ENCODE measurements at places on chromosomes 16 and 17.

GRCh38 chr17:49249292-49249794, 18.8 kb upstream of the PHOSPHO1 start:
- DNase-seq = no peak

DNA sequence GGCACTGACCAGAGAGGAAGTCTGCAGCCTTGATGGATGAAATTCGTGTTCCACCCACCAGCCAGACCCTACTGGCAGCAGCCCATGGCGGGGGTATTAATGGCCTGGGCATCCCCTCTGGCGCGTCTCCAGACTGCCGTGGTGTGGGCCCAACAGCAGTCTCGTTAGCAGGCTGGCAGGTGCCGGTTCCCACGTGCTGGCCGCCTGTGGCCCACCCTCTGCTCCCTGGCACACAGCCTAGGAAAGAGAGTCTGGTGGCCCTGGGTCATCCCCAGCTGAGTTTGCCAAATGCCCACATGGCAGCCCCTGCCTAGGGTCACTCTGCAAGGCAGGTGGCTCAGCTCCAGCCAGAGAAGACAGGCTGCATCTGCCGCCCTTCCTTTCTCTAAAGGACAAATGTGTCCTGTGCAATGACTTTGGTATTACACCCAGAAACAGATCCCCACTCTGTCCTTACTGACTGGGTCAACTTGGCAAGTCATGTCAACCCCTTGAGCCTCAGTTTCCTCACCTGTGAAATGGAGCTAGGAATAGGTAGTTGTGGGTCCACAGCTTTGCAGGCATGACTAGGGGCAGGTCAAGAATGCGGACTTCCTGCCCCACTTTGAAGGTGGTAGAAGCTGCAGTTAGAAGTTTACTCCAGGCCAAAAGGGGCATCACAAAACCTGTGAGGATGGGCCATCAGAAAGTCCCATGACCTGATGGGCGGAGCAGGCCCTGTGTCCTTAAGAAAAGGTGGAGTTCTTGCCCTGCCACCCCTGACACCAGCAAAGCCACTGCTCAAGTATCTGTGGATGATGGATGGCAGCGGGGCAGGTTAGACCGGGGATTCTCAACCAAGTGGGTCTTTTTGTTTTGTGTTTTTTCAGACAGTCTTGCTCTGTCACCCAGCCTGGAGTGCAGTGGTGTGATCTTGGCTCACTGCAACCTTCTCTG, 76.6 kb downstream of the ABCC6 start:
- DNase-seq = no peak

DNA sequence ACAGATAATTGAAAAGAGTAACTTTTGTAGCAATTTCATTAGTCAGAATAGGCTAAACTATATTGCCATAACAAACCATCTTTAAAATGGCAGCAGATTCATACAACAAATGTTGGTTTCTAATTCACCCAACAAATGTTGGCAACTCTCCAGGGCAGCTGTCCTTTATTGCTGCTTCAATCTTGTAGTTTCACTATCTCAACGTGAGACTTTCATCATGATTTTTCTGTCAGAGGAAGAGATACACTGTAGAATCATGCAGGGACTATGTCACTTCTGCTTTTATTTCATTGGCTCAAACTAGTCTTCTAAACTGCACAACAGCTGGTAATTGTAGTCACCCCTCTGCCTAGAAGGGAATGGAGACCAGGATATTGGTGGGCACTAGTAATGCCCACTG, 174.2 kb downstream of the TANC2 start:
- DNase-seq = no peak

GRCh38 chr16:88329726-88330700, 52.7 kb upstream of the ZNF469 start:
- no peak for DNase-seq

DNA sequence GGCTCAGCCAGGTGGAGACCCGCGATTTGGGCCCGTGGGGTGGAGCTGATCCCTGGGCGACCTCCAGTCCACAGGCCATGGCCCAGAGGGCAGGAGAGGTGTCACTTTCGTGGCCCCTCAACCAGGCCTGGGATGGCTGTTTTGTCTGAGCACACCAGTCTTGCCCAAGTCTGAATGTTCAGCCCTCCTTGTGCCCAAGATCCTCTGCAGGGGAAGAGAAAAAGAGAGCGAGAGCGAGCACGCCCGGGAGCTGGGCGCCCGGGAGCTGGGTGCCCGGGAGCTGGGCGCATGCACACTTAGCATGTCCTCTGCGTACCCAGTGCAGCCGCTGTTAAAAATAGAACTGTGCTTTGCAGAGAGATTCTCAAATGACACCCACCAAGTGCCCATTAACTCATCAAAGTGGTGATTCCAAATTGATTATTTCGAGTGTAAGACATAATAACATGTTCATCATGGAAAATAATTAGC, 403.3 kb upstream of the TNRC6C start:
- DNase-seq = no peak

GRCh38 chr16:74321356-74321755, 24.7 kb downstream of the PSMD7 start:
- no peak for DNase-seq

DNA sequence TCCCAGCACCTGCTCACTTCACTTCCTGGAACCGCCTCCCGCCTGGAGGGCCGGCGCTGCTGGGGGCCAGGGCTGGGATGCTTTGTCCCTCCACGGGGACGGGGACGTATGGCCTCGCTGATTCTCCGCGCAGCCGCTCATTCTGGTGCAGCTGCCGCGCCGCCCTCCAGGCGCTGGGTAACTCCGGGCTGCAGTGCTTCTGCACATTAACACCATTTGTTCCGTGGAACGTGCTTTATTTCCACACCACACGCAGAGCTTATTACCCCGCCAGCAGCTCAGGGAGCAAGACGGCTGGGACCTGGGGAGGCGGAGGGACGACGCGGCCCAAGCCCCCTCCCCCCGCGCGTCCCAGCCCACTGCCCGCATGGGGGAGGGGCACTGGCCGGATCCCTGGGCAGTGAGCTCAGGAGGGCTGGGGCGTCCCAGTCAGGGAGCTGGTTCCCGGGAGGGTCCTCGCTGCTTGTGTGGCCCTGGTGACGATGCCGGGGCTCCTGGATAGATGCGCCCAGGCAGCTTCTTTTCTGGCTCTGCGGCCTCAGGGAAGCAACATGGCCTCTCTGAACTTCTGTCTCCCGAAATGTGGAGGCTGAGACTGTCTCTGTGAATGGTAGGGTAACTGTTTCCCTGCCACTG, 45.4 kb upstream of the ACSF3 start:
- no peak for DNase-seq

- DNase-seq = no peak
Observed at GRCh38 chr17:47368262-47368661, 44.5 kb downstream of the EFCAB13 start.

DNA sequence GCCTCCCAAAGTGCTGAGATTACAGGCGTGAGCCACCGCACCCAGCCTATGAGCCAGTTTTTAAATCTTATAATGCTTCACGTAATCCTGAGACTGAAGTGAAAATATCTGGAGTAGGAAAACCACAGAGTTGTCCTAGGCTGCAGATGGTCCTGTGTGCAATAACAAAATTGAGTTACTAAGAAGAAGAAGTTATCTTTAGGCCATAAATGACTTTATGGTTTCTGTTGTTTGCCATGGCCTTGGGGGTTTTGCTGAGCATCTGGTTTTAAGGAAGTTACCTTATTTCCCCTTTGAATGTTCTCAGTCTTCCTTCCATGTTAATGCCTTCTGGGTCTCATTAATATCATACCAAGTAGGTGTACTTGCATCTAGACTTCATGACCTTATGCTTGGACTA, 16.5 kb downstream of the NMT1 start:
- DNase-seq = no peak

GRCh38 chr17:16617481-16618060, 36.1 kb downstream of the ZNF624 start:
- DNase-seq = no peak

DNA sequence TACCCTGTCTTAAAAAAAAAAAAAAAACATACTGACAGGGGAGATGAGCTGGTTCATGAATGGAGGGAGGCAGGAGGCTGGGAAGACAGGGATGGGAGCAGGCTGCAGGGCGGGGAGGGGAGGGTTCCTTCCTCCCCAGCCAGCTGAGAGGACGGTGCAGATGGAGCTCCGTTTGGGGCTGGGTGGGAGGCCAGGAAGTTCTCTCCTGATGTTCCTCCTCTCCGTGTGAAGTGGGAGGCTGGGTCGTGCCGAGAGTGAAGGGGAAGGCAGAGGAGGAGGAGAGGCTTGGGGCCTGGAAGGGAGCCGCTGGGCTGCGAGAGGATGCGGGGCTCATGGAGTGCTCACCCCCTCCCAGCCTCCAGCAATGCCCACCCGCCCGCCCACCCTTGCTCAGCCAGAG, 21.3 kb downstream of the SBK1 start:
- no peak for DNase-seq

GRCh38 chr16:4846503-4846900, 586 bp downstream of the GLYR1 start:
- no peak for DNase-seq

GRCh38 chr17:78865682-78866390, 25.2 kb upstream of the USP36 start:
- peak; percentile 51 for DNase-seq

GRCh38 chr17:81043725-81044427, 8.9 kb downstream of the BAIAP2 start:
- no peak for DNase-seq

GRCh38 chr17:8312251-8312650, 2.2 kb downstream of the ARHGEF15 start:
- no peak for DNase-seq

DNA sequence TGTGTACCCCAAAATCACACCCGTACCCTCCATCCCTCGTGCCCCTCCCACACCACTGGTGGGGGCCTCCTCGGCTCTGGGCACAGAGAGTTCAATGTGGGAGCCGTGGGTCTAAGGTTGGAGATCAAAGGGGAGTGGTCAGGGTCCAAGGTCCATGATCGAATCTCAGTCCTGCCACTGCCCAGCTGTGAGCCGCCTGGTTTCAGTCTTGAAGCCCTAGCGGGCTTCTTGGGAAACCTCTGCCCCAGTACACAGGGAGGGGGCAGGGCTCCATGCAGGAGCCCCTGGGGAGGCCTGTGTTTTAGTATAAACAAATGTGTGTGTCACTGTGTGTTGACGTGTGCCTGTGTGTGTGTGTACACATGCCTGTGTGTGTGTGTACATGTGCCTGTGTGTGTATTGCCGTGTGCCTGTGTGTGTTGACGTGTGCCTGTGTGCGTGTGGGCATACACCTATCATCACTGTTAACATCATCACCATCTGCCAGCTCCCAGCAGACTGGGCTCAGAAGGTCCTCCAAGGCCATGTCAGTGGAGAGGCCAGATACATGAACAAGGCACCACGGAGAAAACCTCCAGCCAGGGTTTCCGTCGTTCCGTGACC, 26.5 kb upstream of the ZNF469 start:
- no peak for DNase-seq

- DNase-seq = no peak
Observed at GRCh38 chr16:27481282-27481934, 68.3 kb downstream of the GTF3C1 start.

GRCh38 chr16:47865337-47865855, 290.4 kb downstream of the ABCC12 start:
- DNase-seq = no peak

DNA sequence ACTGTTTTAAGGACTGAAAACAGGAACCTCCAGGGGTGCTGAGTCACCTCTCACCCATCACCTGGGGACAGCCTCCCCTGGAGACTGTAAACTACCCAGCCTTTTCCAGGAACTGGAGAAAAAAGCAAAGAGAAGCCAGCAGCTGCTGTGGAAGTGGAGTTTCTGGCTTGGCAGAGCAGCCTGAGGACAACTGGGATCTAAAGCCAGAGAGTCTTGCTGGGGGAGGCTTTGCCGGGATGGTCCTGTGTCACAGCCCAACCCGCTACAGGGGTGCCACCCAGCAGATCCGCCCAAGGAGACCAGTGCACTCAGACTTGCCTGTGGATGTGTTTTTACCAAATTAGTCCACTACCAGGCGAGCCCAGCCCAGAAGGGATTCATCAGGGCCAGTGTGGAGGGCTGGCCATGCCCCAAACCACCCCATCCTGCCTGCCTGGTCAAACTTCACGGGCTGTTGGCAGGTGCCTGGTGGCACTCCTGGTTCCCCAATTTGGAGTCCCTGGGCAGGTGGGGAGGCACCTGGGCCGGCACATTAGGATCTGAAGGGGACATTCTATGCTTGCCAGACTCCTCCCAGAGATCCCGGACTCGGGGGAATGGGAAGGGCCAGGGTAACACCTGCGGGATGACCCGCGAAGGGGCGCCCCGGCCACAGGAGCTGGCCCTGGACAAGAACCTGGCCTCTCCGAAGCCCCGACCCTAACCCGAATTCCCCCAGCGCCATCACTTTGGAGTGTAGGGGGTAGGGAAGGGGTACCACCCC, 771 bp downstream of the MSRB1 start:
- no peak for DNase-seq

DNA sequence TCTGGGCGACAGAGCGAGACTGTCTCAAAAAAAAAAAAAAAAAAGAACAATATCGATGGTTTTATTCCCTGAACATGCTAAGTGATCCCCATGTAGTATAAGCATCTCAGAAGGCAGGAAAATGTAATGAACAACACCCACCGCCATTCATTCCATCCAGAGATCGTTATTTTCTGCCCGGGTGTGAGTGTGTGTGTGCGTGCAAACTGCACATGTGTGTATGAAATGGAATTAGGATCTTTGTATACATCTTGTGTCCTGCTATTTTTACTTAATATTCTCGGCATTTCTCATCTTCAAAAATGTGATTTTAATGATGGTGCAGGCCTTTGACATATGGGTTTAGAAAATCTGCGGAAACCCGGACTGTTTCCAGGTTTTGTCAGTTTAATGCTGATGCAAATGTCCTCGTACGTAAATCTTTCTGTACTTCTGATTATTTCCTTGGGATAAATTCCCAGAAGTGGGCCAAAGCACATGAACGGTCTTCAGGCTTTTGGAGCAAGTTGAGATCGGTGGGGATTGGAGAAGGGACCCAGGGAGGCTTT, 254.8 kb downstream of the SEC14L1 start:
- no peak for DNase-seq

GRCh38 chr17:7419819-7420610, at the start of gene SPEM1:
SPEM1 (plus strand) TSS chr17:7420324; CDS start chr17:7420385, 61 bp downstream.
- DNase-seq = no peak

GRCh38 chr17:76996741-76997694, 128.8 kb downstream of the MGAT5B start:
- DNase-seq = no peak

- DNase-seq = no peak
Observed at GRCh38 chr16:4928227-4928626, 8.7 kb downstream of the PPL start.

DNA sequence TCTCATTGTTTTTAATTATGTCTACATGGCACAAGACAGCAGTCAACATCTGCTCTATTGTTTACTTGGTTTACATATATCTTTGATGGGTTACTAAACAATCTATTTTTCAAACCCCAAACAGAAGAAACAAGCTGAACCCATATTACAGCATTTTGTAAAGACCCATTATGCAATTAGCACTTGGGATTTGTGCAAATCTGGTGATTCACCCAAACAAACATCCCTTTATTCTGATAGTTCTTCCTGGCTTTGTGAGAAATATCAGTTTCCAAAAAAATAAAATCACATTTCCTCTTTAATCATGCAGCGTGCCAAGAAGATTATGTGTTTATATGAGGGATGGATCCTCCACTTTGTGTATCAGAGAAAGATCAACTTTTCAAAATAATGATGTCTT, 16.8 kb upstream of the RBFOX1 start:
- no peak for DNase-seq
